ENCODE measurements at places on chromosomes 13 and 19.

GRCh38 chr19:1269478-1270212 is 513 bp downstream of the CIRBP start:
- peak; percentile 57 for DNase-seq

- DNase-seq: no peak
Observed at GRCh38 chr13:67140006-67140405, 90.1 kb downstream of the PCDH9 start.

- no peak for DNase-seq
Observed at GRCh38 chr19:31530781-31531180, 181.5 kb upstream of the TSHZ3 start.

DNA sequence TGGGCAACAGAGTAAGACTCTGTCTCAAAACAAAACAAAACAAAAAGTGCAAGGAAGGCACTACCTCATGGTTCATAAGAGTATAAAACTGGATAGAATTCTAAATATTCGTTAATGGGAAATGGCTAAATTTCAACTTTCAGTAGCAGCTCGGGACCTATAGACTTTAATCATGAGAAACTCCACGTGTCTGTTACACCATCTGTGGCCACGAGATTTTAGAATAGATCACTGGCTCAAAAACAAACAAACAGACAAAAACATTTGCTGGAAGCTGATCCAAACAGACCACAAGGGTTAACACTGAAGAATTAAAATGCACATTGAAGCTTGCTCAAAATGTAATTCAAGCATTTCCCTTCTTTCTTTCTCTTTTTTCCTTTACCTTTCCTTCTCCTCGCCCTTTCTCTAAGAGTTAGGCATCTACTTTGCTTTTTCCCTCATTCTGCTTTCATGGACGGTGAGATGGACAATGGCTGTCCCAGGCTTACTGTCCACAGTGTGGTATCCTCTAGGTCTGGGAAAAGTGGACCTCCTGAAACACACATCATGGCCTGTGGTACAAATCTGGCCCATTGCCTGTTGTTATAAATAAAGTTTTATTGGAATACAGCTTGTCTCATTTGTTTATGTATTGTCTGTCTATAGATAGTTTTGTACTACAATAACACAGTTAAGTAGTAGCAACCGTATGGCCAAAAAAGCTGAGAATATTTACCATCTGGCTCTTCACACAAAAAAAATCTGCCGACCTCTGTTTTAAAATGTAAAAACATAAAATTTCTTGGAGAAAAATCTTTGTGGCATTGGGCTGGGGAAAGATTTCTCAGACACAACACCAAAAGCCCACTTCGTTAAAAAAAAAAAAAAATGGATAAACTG is 10.3 kb downstream of the ELAVL1 start:
- DNase-seq: no peak

DNA sequence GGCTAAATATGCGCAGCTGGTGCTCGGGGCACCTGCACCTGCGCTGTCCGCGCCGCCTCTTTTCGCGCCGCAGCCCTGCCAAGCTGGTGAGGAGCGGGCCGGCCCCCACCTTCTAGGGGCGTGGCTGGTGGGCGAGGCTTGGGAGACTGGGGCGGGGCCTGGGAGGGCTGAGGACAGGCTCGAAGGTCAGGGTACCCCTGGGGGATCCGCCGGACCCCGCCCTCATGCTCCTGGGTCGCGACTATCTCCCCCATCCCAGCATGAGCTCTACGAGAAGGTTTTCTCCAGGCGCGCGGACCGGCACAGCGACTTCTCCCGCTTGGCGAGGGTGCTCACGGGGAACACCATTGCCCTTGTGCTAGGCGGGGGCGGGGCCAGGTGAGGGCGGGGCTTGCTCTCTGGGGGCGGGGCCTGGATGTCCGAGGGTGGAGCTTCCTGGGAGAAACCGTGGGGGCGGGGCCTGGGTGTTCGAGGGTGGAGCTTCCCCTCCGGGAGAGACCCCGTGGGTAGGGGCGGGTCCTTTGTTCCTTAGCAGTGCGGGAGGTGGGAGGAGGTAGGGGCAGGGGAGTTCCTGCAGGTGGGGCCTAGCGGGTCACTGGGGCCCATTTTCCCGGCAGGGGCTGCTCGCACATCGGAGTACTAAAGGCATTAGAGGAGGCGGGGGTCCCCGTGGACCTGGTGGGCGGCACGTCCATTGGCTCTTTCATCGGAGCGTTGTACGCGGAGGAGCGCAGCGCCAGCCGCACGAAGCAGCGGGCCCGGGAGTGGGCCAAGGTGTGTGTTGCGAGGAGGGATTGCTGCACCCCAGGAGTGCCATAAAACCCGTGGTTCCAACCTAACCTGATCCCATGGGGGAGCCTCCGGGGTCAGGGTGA is 19.7 kb downstream of the PNPLA6 start:
- no peak for DNase-seq

DNA sequence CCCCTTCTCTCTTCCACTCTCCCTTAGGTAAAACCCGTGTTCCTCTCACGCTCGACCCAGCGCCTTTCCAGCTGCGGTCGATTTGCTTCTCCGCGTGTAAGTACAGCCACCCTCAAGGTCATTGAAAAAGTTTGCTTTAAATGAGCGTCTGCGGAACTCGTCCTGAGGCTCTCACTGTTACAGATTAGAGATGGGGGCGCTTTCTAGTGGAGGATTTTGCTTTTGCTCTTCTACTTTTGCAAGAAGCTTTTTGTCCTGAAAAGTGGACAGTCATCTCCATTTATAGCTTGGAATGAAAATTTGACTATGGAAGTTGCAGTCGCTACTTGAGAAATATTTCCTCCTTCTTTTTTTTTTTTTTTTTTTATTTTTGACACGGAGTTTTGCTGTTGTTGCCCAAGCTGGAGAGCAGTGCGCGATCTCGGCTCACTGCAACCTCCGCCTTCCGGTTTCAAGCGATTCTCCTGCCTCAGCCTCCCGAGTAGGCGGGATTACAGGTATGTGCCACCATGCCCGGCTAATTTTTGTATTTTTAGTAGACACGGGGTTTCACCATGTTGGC is 595 bp upstream of the RAB20 start:
- no peak for DNase-seq

Measured in anterior cingulate cortex (tissue), 58 donors.